ENCODE measurements at places on chromosomes 2 and 18.

- peak overlapping the region; percentile 90 for H3K4me3 ChIP-seq
- H3K27ac ChIP-seq: peak overlapping the region; percentile 98
- peaks cover 39% of the 10 kb centered on the region for H3K4me1 ChIP-seq
- H3K27me3 ChIP-seq: no peaks in the 10 kb centered on the region
- DNase-seq: peak; percentile 24
Measured at GRCh38 chr2:42359965-42360483, 993 bp downstream of the COX7A2L start.

DNA sequence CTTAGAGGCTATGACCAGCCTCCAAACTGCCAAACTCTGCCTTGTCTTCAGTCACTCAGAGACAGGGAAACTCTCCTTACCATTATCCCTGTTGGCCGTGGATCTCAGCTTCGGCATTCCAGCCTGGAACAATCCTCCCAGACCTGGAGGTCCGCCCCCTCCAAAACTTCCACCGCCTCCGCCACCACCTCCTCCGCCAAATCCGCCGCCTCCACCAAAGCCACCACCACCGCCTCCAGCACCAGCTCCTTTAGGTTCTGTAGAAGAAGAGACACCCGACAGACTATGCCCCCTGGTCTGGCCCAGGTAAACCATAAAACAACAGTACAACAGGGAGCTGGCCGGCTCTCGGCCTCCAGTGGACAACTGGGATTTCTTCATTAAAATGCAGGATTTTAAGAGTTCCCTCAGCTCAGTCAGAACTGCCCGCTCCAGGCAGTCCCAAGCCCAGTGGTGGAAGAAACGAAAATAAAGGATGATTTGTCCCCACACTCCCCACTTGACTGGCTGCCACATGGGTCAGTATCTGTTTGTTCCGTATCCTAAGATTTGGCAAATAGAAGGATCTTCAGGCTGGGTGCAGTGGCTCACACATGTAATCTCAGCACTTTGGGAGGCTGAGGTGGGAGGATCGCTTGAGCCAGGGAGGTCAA lies 22.4 kb downstream of the WIPF1 start:
- peaks cover 78% of the 10 kb centered on the region for H3K36me3 ChIP-seq
- no peak overlapping the region for H3K4me3 ChIP-seq
- DNase-seq: no peak
- no peaks in the 10 kb centered on the region for H3K27me3 ChIP-seq
- peak overlapping the region; percentile 26 for H3K27ac ChIP-seq

DNA sequence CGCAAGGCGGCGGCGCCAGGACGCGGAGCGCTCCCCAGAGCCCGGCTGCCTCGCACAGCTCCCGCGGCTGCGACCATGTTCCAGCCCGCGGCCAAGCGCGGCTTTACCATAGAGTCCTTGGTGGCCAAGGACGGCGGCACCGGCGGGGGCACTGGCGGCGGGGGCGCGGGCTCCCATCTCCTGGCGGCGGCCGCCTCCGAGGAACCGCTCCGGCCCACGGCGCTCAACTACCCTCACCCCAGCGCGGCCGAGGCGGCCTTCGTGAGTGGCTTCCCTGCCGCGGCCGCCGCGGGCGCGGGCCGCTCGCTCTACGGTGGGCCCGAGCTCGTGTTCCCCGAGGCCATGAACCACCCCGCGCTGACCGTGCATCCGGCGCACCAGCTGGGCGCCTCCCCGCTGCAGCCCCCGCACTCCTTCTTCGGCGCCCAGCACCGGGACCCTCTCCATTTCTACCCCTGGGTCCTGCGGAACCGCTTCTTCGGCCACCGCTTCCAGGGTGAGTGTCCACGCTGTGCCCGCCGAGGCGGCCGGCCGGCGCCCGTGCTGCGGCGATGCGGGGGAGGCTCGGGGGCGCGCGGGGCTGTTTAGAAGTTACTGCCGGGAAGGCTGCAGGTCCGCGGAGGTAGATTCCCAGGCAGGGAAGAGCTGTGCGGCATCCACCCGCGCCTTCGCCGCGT lies 696 bp downstream of the EMX1 start:
- H3K27ac ChIP-seq: no peak overlapping the region
- peaks cover 80% of the 10 kb centered on the region for H3K27me3 ChIP-seq
- H3K4me3 ChIP-seq: no peak overlapping the region
- no peak for DNase-seq
- no peaks in the 10 kb centered on the region for H3K36me3 ChIP-seq

GRCh38 chr2:28367667-28368356 lies 24.8 kb upstream of the FOSL2 start:
- H3K27ac ChIP-seq: peak overlapping the region; percentile 84
- H3K27me3 ChIP-seq: peaks cover 16% of the 10 kb centered on the region
- no peaks in the 10 kb centered on the region for H3K36me3 ChIP-seq
- peaks cover 51% of the 10 kb centered on the region for H3K4me1 ChIP-seq
- peak overlapping the region; percentile 72 for H3K4me3 ChIP-seq
- no peak for DNase-seq

- H3K27ac ChIP-seq: no peak overlapping the region
- no peaks in the 10 kb centered on the region for H3K4me1 ChIP-seq
- H3K27me3 ChIP-seq: no peaks in the 10 kb centered on the region
- H3K36me3 ChIP-seq: no peaks in the 10 kb centered on the region
Measured at GRCh38 chr2:135279209-135279608, 227.1 kb downstream of the RAB3GAP1 start.

- H3K4me3 ChIP-seq: no peak overlapping the region
- H3K4me1 ChIP-seq: peaks cover 10% of the 10 kb centered on the region
- no peaks in the 10 kb centered on the region for H3K27me3 ChIP-seq
- H3K36me3 ChIP-seq: peaks cover 32% of the 10 kb centered on the region
Measured at GRCh38 chr18:56721491-56721890, 70.3 kb downstream of the WDR7 start.

DNA sequence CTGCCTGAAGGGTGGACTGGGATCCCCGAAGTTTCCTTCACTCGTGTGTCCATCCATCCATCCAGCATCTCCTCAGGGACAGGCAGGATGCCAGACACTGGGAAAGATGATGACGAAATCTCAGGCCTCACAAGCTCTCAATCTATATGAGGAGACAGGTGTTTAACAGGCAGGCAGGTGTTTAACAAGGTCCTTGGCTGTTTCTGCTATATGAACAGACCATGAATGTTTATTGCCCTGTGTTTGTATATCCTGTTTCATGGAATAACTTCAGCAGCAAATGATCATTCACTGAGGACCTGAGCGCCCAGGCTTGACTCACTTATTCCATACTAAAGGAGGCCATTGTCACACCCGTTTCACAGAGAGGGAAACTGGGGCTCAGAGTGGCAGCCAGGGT lies 685.8 kb upstream of the HS6ST1 start:
- no peak overlapping the region for H3K27ac ChIP-seq
- H3K27me3 ChIP-seq: peaks cover 3% of the 10 kb centered on the region

GRCh38 chr18:48663931-48664847 lies 125.4 kb downstream of the CTIF start:
- peak; percentile 22 for DNase-seq
- no peaks in the 10 kb centered on the region for H3K36me3 ChIP-seq
- no peak overlapping the region for H3K4me3 ChIP-seq
- H3K27ac ChIP-seq: no peak overlapping the region

DNA sequence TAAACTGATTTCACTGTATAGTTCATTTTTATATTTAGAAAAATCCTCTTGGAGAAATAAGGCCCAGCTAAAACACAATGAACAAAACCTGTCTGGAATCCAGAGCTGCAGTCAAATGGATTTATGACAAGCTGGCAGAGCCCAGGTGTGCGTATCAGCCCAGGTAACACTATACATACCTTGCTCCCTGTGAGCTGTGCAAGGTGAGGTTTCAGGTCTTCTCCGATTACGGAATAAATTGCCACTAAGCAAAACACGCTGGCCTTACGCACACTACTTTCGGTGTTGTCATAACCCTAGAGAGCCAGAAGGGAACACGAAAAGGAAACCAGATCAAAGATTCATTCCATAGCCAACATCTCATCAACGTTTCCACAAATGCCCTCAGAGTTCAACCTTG lies 61.9 kb upstream of the TFCP2L1 start:
- H3K4me1 ChIP-seq: no peaks in the 10 kb centered on the region
- no peak overlapping the region for H3K27ac ChIP-seq
- peaks cover 35% of the 10 kb centered on the region for H3K36me3 ChIP-seq
- H3K4me3 ChIP-seq: no peak overlapping the region

- peaks cover 47% of the 10 kb centered on the region for H3K36me3 ChIP-seq
- DNase-seq: peak; percentile 25
- peaks cover 8% of the 10 kb centered on the region for H3K4me1 ChIP-seq
- H3K4me3 ChIP-seq: no peak overlapping the region
Measured at GRCh38 chr2:208315081-208315788, 49.2 kb downstream of the PIKFYVE start.

DNA sequence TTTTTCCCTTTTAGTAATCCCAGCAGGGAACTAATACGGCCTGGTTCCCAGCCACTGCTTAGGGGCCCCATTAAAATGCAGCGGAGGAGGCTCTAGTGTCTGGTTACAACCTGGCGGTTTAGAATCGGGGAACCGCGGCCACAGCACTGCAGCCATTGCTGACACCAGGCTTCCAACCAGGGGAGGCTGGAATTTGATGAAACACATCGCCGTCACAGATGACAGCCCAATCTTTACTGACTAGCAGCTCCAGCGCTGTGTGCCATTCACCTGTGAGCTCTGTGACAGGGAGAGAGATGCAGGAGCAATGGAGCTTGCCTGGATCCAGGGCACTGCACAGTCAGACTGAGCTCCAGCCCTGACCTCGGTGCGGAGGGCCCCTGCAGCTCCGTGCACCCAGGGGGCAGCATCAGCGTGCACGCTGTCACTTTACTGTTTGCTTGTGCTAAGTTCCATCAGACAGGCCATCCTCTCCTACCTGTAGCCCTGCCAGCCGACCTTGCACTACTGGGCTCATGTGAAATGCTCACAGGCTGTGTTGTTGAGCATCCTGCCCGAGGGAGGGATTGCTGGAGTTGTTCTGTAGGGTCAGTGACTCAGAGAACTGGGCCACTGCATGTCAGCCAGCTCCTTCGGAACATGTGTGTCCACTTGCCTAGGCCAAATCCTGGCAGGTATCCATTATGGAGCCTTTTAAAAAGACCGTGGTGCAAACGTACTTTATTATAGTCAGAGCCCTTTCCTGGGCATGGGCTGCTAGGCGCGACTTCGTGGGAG lies 203.5 kb downstream of the SEPTIN10 start:
- no peaks in the 10 kb centered on the region for H3K27me3 ChIP-seq
- no peaks in the 10 kb centered on the region for H3K36me3 ChIP-seq
- H3K4me1 ChIP-seq: no peaks in the 10 kb centered on the region
- no peak for DNase-seq
- H3K27ac ChIP-seq: no peak overlapping the region

Measured in T-helper 2 cell treated with Interferon-gamma antibody and Interleukin-4, amounts not matched to agents 5 μg/mL and 100 μg/mL, for 36 hours (primary cell).